ENCODE measurements at places on chromosomes 1 and 21. TPM values are rescaled to one million over a fixed set of nuclear protein-coding genes. Genes with fewer than 3 reads are reported as not detected.

DNA sequence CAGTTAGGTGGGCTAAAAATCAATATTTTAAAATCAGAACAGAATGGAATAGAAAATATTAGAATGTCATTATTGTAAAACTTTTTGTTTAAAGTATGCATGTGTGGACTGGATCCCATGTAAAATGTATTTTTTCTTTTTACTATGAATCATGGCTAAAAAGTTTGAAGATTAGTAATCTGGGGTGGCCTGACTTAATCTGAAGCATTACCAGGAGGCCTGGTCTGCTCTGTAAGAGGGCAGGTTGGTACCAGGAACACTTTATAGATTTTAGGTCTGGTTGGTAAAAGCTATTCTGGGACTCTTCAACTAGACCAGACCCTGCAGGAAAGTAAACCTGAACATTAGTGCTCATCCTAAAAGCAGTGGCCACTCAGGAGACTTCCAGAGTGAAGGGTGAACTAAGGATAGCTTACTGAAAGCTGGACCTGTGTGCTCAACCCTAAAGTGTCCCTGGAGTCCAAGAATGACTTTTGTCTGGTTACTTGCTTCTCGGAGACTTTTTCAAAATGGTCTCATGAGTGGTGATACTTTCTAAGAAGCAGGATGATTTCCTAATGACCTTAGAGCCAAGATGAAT lies 16.5 kb downstream of the RGL1 start:
- no peak for DNase-seq

CYP4A11 gene
- not detected for total RNA-seq

MAP3K7CL gene
- 35.8 TPM for total RNA-seq

TNN gene
- total RNA-seq: not detected

DNA sequence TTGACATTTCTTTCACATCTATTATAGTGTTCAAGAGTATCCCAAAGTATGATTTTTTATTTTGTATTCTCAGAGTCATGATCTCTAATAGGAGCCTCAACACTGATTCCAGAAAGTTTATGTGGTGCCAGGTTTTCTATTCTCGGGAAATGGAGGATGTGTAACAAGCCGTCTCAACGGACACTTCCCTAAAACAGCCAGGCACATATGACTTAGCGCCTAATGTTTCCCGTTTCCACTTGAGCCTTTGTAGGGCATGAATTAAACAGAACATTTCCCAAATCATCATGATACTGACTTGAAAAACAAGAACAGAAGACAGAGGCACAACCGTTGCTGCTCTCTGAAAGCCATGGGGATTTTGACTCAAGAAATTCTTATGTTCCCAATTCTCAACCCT lies 8.0 kb downstream of the CYYR1 start:
- DNase-seq: no peak

IFI44 gene
- 171 TPM for total RNA-seq

- DNase-seq: no peak
Measured at GRCh38 chr1:112048421-112048820, 59.0 kb upstream of the KCND3 start.

GRCh38 chr1:29651684-29652665 lies 415.7 kb downstream of the PTPRU start:
- no peak for DNase-seq

- DNase-seq: peak; percentile 58
Measured at GRCh38 chr1:51518586-51519047, 449 bp downstream of the EPS15 start.

- DNase-seq: peak; percentile 30
Measured at GRCh38 chr1:29197590-29197924, 15.9 kb upstream of the SRSF4 start.

DNA sequence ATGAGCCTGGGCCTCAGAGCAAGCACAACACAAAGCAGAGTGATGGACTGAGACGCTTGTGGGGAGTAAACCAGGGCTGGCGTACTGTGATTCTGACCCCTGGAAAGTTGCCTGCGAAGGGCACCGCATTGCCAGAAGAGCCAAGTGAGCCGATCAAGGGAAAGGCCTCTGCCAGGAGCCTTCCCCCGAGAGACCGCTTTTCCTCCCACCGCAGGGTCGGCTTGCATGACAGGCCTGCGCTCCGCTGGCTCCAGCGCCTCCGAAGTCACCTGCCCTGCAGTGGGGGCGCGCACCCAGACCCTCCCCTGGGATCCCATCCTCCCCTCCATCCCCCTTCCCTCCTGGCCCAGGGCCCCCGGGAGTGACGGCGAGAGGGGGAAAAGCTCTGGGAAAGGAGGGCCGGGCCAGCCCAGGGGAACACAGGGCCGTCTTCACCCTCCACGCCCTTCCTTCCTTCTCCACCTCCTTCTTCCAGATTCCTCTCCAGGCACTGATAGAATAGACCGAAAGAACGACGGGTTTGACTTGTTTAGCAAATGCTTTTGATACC lies 165.0 kb downstream of the TRIM33 start:
- DNase-seq: no peak

ENAH gene
- 149 TPM for total RNA-seq

TMEM82 gene
- total RNA-seq: not detected

DNA sequence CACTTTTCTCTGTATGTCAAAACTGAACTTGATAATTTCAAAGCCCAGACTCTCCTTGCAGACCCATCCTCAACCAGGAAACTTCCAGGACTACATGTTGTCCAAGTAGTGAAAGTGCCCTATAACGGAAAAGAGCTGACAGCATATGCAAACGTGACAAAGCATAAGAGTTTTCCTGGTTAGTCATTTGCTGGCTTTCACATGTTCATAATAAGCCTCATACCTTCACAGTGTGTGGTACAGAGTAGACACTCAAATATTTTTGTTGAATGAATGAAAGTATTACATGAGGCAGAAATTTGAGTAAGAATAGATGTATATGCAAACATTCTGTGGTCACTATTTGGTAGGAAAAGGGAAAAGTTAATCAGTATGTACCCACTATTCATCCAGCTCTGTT lies 473.3 kb downstream of the MRPL39 start:
- DNase-seq: no peak

DNA sequence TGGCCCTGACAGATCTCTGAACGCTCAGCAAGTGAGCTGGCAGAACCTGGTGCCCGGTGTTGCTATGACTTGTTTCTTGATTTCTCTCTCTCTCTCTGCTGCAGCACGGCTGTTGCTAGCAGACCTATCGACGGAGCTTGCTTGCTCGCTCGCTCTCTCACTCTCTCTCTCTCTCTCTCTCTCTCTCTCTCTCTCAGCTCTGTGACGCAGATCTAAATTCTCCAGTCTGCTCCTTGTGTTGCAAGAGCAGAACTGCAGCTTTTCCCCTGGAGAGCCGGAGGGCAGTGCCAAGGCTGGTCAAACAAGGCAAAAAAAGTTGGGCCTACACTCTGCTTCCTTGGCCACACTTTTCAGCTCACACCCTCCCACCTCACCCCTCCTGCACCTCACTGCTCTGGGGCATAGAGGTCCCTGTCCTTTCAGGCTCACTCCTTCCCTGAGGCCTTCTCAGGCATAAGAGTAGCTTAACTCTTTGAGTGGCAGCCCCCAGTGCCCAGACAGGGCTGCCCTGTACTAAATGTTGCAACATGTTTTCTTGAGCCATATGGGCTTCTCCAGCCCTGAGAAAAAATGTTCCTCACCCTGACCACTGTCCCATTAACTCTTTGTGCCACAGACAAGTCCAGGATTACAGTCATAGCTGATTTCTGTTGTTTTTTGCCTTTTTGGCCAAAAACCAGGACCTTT lies 72.2 kb downstream of the CD46 start:
- DNase-seq: peak; percentile 11

C1orf185 gene
- not detected for total RNA-seq

TMPRSS15 gene
- total RNA-seq: 0.03 TPM

FMOD gene
- total RNA-seq: 0.03 TPM

DNA sequence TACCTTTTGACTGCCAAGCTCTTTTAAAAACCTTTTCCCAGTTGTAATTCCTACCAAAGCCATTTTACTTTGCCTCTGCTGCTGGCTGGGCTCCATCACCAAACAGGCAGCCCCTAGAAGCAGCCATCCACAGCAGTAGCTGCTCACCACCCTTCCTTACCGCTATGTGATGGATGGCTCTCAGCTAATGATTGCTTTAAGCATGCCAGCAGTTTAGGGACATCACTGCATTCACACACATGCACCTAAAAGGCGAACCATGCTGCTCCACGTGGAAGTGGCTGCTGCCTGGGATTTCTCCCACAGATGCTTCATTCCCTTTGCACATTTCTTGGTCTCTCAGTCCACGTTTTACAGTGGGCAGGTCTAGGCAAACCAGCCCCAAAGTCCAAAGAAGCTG lies 46.3 kb upstream of the PDE9A start:
- DNase-seq: no peak

DNA sequence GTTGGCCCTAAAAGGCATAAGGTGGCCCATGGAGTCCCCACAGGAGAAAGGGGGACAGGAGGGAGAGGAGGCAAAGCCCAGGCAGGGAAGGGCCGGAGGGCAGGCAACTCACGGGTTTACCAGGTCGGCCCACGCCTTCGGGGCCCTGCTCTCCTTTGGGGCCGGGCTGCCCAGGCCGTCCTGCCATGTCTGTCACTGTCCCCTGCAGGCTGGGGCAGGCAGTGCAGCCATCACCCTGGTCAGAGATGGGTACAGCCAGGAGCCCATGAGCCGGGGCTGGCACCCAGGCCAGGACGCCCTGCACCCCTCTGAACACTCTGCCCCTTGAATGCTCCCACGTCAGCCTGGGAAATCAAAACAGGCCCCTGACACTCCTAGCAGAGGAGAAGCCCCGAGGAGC lies 19.8 kb downstream of the COL16A1 start:
- no peak for DNase-seq

DNA sequence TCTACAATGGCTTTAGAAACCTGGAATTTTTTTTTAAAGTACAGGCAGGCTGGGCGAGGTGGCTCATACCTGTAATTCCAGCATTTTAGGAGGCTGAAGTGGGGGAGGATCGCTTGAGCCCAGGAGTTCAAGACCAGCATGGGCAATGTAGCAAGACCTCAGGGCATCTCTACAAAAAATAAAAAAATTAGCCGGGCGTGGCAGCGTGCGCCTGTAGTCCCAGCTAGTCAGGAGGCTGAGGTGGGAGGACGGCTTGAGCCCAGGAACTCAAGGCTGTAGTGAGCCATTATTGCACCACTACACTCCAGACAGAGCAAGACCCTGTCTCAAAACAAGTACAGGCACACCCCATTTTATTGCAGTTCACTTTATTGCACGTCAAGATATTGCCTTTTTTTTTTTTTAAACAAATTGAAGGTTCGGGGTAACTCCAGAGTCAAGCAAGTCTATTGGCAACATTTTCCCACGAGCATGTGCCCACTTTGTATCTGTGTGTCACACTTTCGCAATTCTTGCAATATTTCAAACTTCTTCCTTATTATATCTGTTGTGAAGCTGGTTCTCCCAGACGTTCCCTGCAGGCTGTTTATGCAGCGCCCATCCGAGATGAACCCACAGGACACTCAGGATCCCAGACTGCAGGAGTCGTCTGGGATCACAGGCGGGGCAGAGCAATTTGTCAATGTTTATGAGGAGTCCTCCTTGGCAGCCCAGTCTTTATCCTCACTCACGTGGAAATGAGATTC lies 4.7 kb downstream of the HES2 start:
- DNase-seq: no peak

DNA sequence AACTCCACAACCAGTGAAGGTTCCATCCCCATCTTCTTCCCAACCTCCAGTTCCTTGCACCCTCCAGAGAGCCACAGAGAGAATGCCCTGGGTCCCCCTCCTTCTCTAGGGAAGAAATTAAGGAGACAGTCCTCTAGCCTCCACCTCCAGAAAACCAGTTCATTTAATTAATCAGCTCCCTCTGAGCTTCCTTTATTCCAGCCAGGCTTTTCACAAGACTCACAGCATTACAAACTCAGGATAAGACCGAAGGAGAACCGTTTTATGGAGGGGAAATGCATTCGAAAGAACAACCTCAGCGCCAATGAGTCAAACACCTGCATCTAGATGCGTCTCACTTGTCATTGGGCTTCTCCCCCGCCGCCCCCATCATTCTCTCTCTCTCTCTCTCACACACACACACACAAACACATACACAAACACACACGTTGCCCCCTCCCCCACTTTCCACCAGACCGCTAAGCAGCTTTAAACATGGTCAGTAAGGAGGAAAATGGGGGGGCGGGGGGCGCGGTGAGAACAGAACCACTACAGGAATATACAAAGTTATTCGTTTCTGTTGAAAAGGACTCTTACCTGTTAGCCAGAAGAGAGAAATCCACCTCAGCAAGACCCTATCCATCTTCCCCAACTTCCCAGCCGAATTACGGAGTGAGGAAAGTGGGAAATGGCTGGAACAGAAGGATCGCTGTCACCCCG lies 544 bp downstream of the ILDR2 start:
- DNase-seq: peak; percentile 23

CORT gene
- total RNA-seq: 0.51 TPM

KRTAP26-1 gene
- total RNA-seq: not detected

NEGR1 gene
- 16.3 TPM for total RNA-seq

- DNase-seq: no peak
Measured at GRCh38 chr1:232316864-232317263, 313.1 kb downstream of the SIPA1L2 start.

- peak; percentile 44 for DNase-seq
Measured at GRCh38 chr1:150235294-150235851, 539 bp downstream of the ANP32E start.

TNFSF4 gene
- 2.7 TPM for total RNA-seq

- no peak for DNase-seq
Measured at GRCh38 chr1:75257424-75257823, 123.2 kb downstream of the LHX8 start.

LCE2C gene
- not detected for total RNA-seq

- DNase-seq: no peak
Measured at GRCh38 chr1:168829876-168830275, 100.9 kb upstream of the DPT start.

NUP210L gene
- total RNA-seq: not detected

GRCh38 chr1:41617336-41617735 lies 132.9 kb upstream of the EDN2 start:
- no peak for DNase-seq

DNA sequence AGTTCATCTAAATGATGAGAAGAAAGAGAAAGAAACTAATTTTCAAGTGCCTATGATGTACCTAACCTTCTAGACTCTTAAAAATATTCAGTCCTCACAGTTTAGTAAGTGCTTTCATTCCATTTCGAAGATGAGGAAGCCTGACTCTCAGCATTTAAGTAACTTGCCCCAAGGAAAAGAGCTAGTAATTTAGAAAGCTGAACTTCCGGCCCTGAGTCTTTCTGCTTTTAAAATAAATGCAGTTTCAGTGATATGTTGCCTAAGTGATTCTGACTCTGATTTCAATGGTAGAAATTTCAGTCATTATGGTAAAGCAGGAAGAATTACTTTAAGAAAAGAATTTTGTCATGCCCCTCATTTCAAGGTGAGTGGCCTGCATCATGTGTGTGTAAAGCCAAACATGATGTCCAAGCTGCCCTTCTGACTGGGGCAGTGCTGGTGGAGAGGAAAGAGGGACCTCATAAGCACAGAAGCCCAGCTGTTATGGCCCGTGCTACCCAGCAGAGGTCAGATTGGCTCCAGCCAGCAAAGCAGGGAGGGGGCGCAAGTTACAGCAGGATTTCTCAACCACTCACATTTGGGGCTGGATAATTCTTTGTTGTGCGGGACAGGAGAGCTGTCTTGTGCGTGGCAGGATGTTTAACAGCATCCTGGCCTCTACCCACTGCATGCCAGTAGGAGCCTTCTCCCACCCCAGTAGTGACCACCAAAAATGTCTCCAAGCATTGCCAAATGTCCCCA lies 10.7 kb downstream of the ATP1A4 start:
- DNase-seq: peak; percentile 18

PGLYRP4 gene
- not detected for total RNA-seq

MYOM3 gene
- total RNA-seq: 1.1 TPM

MPC2 gene
- 58.5 TPM for total RNA-seq
